ENCODE measurements at places on chromosomes 7 and 10.

DNA sequence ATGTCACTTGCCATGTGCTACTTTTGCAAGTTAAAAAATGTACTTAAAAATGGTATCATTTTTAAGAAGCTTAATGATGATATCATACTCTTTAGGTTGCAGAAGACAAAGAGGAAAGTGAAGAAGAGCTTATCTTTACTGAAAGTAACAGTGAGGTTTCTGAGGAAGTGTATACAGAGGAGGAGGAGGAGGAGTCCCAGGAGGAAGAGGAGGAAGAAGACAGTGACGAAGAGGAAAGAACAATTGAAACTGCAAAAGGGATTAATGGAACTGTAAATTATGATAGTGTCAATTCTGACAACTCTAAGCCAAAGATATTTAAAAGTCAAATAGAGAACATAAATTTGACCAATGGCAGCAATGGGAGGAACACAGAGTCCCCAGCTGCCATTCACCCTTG, 6.1 kb downstream of the LMOD2 start:
- DNase-seq: no peak

DNA sequence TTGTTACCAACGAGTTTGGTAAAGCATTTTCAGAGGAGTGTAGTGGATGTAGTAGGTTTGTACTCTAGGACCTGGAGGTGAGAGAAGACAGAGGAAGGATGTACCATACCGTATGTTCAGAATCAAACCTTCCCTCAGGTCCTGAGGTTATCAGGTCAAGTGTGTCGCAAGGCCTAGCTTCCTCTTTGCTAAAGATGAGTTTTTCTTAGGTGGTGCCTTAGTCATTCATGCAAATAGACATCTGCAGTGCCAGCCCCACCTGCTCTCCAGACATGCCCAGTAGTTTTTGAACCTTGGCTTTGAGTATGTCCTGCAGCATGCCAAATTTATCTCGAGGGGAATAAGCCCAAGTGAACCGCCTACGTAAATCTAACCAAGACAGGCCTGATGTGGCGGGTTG, 71.3 kb downstream of the HDAC9 start:
- DNase-seq: peak; percentile 67

DNA sequence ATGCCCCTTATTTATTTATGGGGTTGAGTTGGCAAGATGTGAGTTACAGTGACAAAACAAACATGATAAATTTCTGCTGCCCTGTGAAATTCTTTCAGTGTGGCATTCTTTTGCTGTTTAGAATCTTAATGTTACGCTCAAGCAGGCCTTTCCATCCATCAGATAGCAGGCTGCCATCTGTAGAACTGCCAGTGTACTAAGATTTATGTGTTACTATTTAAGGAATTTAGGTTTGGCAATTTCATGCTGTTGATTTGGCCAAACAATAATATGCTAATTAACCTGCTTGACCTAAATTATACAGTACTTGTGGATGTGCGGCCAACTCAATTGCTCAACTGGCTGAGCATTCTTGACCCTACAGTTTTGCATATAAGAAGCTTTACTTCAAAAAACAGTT, 477.7 kb upstream of the TPK1 start:
- DNase-seq: no peak

GRCh38 chr10:131312478-131312836, 936 bp upstream of the TCERG1L start:
- DNase-seq: peak; percentile 31

DNA sequence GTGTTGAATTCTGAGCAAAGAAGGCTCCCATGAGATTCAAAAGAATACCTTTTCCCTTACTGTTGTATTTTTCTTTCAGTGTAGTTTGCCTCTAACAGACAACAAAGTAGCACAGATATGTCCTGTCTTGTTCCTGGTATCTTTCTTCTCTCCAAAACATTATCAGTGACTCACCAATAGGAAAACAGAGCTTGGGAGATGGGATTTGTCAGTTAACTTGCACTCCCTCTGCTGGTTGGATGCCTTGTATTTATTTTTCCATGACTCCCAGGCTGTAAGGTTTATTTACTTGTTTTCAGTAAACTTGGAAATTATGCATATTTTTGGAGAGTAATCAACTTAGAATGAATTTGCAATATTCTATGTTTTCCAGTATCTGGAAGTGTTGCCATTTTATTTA, 129.7 kb downstream of the SAMD9 start:
- DNase-seq: peak; percentile 3

DNA sequence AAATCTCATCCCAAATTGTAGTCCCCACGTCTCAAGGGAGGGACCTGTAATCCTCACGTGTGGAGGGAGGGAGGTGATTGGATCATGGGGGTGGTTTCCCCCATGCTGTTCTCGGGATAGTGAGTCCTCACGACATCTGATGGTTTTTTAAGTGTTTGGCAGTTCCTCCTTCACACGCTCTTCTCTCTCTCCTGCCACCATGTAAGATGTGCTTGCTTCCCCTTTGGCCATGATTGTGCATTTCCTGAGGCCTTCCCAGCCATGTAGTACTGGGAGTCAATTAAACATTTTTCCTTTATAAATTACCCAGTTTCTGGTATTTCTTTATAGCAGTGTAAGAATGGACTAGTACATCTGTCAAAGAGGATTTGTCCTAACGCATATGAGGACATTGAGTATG, 59.5 kb downstream of the RGS10 start:
- peak; percentile 21 for DNase-seq

- DNase-seq: peak; percentile 72
These were observed 579 bp downstream of the RBM33 start for GRCh38 chr7:155644971-155645509.

GRCh38 chr10:13422800-13423199, 74.7 kb upstream of the SEPHS1 start:
- DNase-seq: no peak

GRCh38 chr10:93465806-93466675, 16.1 kb downstream of the MYOF start:
- DNase-seq: no peak

GRCh38 chr10:116780691-116781205, 38.4 kb upstream of the HSPA12A start:
- no peak for DNase-seq

DNA sequence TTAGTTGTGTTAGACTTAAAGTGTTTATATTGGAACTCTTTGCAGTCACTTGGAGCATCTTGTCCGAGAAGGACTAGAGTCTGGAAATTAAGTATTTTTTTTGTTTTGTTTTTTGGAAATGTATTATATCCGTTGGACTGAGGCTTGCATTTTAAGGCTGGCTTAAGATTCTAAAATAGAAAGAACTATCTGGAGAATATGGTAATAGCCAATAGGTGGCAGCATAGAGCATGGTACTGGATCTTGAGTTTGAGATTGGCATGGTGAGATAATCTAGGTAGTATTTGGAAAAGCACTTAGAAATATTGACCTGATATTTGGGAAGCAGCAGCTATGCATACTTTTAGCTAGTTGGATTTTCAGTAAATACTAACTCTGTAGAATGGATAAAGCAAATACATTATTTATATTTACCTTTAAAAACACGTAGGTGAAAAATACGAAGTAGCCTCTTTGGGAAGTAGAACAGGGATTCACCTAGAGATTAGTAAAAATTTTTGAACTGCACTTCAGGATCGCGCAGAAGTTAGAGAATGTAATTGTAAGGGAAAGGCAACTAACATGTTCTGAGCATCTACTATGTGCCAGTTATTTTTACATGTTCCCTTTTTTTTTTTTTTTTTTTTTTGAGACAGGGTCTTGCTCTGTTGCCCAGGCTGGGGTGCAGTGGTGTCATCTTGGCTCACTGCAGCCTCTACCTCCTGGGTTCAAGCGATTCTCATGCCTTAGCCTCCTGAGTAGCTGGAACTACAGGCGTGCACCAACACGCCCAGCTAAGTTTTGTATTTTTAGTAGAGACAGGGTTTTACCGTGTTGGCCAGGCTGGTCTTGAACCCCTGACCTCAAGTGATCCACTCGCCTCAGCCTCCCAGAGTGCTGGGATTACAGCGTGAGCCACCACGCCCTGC, 78.6 kb downstream of the LCOR start:
- DNase-seq: peak; percentile 64

Data from common myeloid progenitor, CD34-positive (primary cell).